ENCODE measurements at places on chromosomes 2 and 18.

DNA sequence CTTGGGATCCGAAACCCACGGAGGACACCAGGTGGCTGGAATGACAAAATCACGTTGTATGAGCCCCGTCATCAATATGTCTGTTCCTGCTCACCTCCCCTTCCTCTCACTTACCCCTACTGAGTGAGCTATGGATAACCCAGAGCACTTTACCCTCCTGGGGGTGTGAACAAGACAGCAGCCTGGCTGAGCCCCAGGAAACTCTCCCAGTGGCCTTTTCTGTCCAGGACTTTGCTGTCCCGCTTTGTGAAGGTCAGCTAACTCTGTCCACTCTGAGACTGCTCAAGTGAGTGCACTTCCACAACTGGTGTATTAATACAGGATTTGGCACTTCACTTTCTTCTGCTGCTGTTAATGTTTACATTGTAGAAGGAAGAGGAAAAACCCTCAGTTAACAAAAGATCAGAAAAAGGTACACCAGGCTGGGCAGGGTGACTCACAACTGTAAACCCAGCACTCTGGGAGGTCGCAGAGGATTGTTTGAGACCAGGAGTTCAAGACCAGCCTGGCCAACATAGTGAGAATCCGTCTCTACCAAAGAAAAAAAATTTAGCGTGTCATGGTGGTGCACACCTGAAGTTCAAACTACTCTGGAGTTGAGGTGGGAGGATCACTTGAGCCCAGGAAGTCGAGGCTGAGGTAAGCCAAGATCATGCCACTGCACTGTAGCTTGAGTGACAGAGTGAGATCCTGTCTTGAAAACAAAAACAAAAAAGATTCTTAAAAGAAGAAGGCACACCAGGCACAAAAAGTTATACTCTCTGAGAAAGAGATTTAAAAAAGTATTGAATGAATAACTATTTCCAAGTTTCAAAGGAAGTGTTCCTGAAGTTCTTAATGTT lies 90.3 kb downstream of the CLHC1 start:
- DNase-seq = no peak

GRCh38 chr18:55405893-55406406 lies 182.0 kb downstream of the TCF4 start:
- no peak for DNase-seq

DNA sequence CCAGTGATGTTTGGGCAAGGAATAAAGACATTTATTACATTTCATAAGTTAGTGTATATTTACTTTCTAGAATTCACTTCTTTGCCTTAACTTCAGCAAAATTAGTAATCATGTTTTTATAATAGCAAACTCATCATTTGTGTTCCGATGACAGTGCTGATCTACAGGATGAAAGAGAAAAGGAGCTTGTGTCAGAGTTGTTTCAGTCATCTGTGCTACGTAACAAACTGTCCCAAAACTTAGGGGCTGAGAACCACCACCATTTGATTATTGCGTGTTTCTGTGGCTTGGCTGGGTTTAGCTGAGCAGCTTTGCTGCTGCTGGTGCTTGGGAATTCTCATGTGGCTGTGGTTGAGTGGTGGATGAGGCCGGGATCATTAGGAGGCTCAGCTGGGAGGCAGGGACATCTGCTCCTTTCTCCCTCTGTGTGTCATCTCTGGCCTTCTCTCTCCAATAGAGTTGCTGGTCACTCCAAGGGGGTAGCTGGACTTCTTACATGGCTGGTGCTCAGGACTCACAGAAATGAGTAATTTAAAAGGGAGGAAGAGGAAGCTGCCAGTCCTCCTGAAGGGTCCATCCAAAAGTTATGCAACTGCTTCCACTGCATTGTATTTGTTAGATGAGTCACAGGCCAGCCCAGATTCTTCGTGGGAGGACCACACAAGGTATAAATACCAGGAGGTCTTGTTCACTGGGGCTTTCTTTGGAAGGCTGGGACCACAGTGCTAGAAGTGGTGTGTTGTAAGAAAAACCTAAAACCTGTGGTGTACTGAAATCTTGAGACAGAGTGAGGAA lies 43.4 kb upstream of the HAAO start:
- DNase-seq = no peak

GRCh38 chr2:214946949-214947348 lies 137.5 kb upstream of the BARD1 start:
- no peak for DNase-seq

DNA sequence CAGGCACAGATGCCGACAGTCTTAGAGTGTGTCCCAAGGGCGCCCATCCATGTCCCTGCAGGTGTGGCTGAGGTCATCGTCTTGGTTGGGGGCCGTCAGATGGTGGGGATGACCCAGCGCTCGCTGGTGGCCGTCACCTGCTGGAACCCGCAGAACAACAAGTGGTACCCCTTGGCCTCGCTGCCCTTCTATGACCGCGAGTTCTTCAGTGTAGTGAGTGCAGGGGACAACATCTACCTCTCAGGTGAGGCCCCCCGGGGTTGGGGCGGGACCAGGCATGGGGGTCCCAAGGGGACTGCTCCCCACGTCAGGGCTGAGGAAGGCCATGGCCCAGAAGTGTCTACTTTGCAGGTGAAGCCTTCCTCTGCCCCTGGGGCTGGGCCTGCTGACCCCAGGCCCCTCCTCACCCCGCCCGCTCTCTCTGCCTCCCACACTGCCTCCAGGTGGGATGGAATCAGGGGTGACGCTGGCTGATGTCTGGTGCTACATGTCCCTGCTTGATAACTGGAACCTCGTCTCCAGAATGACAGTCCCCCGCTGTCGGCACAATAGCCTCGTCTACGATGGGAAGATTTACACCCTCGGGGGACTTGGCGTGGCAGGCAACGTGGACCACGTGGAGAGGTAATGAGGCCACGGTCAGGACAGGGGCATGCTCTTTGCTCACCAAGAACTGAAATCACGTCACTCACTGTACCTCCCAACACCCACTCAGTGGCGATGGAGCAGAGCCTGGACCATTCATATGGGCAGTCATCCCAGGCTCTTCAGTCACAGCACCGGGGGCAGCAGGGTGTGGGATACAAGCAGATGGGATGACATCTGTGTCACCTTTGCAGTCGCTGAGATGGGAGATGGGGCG lies 230.8 kb downstream of the ATAD2B start:
- no peak for DNase-seq

DNA sequence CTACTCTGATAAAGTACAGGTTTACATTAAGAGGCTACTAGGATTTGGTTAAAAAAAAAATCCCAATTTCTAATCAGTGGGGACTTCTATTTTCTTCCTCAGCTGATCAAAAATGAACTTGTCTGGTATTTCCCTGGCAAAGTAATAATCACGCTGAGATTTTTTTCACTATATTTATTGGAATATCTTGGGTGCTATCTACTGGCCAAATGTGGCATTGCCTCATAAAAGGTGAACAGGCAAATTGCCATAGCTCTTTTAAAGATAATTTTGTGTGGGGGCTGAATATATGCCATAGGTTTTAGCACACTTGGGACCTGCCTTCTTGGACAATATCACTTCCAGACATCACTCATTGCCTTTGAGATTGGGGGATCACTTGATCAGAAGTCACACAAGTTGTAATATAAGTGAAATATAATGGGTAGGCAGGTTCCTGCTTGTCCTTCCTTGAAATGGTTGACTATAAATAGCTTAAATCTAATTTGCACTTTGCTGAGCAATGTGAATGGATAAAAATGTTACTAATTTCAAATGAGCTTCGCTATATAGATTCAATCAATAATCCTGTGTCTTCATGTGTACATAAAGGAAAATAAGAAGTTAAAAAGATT lies 7.0 kb upstream of the NXPH2 start:
- no peak for DNase-seq

DNA sequence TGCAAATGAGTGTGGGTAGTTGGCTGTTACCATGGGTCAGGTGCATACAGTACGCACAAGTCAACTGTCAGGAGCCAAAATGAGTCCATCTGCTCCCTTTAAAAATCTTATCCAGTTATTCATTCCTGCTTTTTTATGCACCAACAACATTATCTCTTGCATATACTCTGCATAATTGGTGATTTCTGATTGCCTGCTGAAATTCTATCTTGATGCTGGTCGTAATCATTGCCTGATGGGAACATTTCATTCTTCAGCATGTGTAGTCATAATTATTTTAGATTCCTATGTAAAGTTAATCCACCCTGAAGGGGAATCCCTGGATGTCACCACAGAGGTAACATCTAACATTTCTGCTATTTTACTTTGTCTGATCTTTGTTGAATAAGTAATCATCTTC lies 102.2 kb upstream of the RND3 start:
- DNase-seq = no peak

- DNase-seq = no peak
These were observed 1475.9 kb upstream of the NXPH2 start for GRCh38 chr2:140256080-140256479.

DNA sequence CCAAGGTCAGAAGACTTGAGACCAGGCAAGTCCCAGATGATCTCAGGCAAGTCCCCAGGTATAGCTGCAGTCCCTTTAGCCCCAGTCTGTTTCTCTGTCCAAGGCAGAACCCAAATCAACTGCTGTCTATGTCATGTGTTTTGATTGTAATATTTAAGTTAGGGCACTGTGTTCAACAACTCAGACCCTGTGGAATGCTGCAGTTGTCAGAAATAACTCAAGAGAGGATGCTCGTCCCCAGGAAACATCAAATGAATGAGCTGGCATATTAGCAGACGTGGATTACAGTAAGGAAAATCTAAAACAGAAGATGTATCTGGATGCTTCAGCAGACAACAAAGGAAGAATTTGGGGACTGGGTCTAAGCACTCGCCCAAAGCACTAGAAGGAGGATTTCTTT lies 70.1 kb downstream of the BCL11A start:
- no peak for DNase-seq

- no peak for DNase-seq
These were observed 287.9 kb downstream of the ETAA1 start for GRCh38 chr2:67684991-67685390.

DNA sequence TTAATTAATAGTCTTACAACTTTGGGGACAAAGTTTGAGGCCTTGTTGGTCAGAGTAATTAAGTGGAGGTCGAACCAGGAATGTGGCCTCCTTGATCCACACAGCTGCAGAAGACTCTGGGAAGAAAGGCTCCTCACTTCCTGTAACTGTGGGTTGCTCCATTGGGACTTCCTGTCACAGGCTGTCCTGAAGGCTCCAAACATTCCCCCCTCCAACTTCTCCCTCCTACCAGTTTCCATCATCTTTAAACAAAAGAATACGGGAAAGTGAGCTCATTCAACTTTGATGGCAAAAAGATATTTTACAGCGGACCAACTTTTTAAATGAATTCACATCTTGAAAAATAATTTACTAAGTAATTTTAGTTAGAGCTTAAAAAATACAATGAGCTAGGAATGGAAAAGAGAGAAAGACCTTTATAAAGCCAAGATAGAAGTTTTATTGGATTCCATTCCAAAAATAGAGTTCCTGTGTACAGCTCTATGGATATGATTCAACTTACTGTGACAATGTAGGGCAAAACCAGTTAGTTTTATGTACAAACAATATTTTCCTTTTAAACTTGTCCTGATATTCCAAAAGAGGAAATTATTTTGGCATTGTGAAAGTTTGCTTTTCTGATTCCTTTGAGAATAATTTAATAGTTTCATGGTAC lies 212.0 kb upstream of the NABP1 start:
- no peak for DNase-seq

- no peak for DNase-seq
These were observed at the start of gene GATA6 for GRCh38 chr18:22169011-22169888. Gene GATA6 (plus strand): TSS chr18:22169589. CDS start chr18:22171145, 1,556 bp downstream.

DNA sequence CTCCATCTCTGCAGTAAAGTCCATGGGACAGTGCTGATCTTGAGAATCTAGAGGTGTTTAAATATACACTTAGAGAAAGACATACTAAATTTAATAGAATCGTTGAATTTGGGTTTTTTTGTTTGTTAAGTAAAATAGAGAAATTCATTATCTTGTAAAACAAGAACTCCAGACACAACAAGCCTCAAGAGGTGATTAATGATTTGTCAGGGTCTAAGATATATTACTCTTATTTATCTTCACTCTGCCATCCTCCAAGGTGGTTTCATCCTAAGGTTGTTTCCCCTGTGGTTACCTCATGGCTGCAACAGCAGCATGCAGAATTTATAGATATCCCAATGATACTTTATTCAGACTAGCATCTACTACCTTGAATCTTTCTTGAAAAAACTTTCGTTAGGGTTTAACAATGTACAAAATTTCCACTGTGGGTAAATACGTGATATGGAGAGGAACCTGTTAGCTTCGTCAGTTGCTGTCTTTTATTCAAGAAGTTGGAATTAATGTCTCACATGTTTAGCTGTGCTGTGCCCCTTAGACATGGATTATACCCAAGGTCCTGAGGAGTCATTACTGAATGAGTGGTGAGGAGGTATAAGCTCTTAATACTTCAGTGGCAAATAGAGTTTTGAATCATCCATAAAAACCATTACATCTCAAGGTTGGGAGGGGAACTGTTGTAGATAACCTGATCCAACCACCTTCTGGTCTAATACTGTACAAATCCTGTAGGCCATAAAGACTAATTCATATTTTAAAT lies 128.0 kb downstream of the GPD2 start:
- DNase-seq = no peak

GRCh38 chr2:139160836-139161235 lies 380.6 kb upstream of the NXPH2 start:
- no peak for DNase-seq

DNA sequence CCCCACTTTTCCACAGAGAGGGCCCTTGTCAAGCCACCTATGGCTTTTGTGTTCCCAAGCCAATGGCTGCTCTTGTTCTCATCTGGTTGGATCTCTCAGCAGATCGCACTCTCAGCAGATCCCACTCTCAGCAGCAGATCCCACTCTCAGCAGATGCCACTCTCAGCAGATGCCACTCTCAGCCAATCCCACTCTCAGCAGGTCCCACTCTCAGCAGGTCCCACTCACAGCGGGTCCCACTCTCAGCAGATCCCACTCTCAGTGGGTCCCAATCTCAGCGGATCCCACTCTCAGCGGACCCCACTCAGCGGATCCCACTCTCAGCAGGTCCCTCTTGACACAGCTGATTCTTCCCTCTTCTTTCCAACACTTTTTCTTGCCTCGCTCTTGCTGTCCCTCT lies 59.3 kb upstream of the MGAT4A start:
- no peak for DNase-seq

- DNase-seq = no peak
These were observed 13.9 kb downstream of the NOSTRIN start for GRCh38 chr2:168816369-168816768.

GRCh38 chr2:135798275-135798705 lies 38.7 kb downstream of the LCT start:
- DNase-seq = no peak

DNA sequence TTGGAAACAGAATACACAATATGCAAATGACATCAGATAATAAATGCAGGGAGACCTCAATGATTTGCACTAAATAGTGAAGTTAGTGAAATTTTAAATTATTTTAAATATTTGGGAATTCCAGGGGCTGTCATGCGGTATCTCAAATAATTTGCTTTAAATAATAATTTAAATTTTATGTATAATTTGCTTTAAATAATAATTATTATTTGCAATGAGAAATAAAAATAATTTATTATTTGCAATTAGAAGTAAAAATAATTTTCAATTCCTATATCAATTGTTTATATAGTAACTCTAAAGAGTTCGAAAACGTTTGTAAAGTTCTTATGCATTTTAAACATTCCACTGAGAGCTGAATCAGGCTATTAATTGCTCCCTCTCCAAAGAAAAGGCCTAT lies 226.4 kb downstream of the ZBTB7C start:
- DNase-seq = no peak

GRCh38 chr2:150653351-150653750 lies 165.9 kb upstream of the RND3 start:
- no peak for DNase-seq

- no peak for DNase-seq
These were observed 32.0 kb upstream of the B4GALT6 start for GRCh38 chr18:31716362-31716761.
